Urinary bladder (tissue), 4 donors: ENCODE measurements at places on chromosomes 4 and X. TPM values are rescaled to one million over a fixed set of nuclear protein-coding genes. Genes with fewer than 3 reads are reported as not detected.

GRCh38 chr4:13159041-13159620, 325.0 kb downstream of the RAB28 start:
- DNase-seq, result no peak

DNA sequence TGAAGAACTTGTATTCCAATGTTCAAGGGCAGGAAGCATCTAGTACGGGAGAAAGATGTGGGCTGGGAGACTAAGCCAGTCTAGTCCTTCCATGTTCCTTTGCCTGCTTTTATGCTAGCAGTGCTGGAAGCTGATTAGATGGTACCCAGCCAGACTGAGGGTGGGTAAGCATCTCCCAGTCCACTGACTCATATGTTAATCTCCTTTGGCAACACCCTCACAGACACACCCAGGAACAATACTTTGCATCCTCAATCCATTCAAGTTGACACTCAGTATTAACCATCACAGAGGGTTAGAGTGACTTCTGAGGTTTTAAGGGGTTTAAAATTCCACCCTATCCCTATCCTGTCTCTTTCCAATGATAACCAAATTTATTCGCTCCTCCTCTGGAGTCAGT, 6.5 kb downstream of the HMGN5 start:
- no peak for DNase-seq

GRCh38 chr4:133389029-133389428, 239.9 kb downstream of the PCDH10 start:
- no peak for DNase-seq

Gene SHISA3
- total RNA-seq, result 2.1 TPM
